Left renal cortex interstitium (tissue), 4 donors: ENCODE measurements at places on chromosomes 7 and 10. TPM values are rescaled to one million over a fixed set of nuclear protein-coding genes. Genes with fewer than 3 reads are reported as not detected.

MRPS24 gene
- polyA plus RNA-seq: 74.2 TPM

CYP3A7 gene
- polyA plus RNA-seq: 1.3 TPM

GRCh38 chr7:134522601-134523000, 4.8 kb upstream of the AKR1B10 start:
- no peak for DNase-seq

DLX6 gene
- polyA plus RNA-seq: not detected

- no peak for DNase-seq
Measured at GRCh38 chr10:129400426-129400825, 66.6 kb upstream of the MGMT start.
